ENCODE measurements at places on chromosomes 11 and 22.

- H3K4me1 ChIP-seq = no peaks in the 10 kb centered on the region
- H3K4me3 ChIP-seq = no peak overlapping the region
- H3K36me3 ChIP-seq = no peaks in the 10 kb centered on the region
- no peaks in the 10 kb centered on the region for H3K27me3 ChIP-seq
- DNase-seq = no peak
These were observed 171.7 kb downstream of the DBX1 start for GRCh38 chr11:19988598-19988997.

DNA sequence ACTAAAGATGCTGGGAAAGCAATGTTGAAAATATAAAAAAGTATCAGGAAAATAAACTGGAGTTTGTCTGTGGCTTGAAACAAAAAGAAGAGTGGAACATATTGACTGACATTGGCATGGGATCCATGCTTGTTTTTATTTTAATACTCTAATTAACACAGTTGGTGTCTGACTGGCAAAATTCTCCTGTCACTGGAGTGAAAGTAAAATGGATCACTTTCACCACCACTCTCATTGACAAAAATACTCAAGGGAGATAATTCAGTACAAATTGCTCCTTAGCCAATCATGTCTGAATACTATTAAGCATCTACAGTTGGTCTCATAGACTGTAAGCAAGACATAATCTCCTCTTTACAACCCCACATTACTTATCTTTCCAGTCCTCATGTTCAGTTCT, 101.8 kb downstream of the DCDC1 start:
- H3K27me3 ChIP-seq = no peaks in the 10 kb centered on the region
- no peaks in the 10 kb centered on the region for H3K4me1 ChIP-seq
- no peak overlapping the region for H3K4me3 ChIP-seq

DNA sequence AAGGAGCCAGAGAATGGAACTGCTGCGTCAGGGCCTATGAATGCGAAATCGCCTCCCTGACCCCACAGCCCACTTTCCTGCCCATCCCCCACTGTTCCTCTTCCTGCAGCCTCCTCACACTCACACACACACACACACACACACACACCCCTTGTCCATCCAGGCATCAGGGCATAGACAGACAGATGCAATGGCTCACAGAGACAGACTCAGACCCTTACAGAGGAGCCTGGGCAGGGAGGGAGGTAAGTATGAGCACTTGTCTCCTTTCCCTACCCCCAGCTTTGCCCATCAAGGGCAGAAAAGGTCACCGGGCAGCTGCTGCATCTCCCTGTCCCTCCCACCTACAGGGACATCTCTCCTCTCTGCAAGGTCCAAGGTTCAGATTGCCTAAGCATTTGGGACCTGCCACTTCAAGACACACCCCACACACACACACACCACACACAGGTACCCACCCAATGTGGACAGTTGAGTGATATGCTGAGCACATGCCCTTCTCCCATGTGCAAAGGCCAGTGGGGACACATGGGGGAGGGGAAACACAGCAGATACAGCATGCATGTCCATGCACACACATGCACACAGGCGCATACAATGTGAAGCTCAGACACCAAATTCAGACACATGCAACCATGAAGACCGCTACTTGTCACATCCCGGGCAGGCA, 2.0 kb upstream of the NRXN2 start:
- no peaks in the 10 kb centered on the region for H3K36me3 ChIP-seq
- no peak for DNase-seq
- no peaks in the 10 kb centered on the region for H3K27me3 ChIP-seq
- H3K27ac ChIP-seq = no peak overlapping the region

- no peak overlapping the region for H3K27ac ChIP-seq
- H3K4me1 ChIP-seq = no peaks in the 10 kb centered on the region
- H3K36me3 ChIP-seq = no peaks in the 10 kb centered on the region
- no peaks in the 10 kb centered on the region for H3K27me3 ChIP-seq
- DNase-seq = no peak
- H3K4me3 ChIP-seq = no peak overlapping the region
These were observed 12.9 kb upstream of the CRY2 start for GRCh38 chr11:45834298-45834756.

DNA sequence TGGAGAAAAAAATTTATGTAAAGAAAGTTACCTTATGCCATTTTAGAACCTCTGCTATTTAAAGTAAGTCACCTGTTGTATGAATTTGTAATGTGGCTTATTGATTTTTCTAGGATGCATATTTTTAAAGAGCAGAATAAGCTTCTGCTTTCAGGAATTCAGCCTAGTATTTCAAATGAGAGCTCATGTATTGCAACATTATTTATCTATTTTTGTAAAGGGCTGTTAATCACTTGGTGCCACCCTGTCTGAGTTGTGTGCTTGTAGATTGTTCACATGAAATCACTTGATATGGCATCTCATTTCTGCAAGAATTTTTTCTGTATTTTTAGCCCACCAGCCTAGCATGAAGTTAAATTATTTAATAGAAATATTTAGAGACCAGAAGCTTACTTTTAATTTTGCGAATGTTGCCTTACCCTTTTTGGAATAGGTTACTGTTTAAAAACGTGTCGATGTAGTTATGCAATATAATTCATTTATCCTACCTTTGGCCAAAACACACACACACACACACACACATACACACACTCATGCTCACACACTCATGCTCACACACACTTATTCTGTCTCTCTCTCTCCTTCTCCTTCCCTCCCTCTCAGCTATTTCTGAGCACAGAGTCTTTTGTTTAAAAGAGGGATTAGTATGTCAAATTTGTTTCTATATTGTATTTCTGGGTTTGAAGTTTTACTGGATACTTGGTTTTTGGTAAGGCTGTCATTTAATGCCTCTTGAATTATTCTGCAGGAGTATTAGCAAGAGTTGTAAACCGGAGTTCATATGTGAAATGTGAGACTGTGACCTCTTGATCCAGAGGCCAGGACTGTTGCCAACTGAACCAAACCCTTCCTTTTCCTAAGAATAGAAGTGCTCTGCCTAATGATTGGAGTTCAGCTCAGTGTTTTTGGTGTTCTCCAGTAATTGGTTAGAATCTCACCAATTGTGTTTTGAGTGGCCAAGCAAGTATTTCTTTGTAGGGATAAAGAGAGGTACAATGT, 34.4 kb downstream of the YAP1 start:
- no peaks in the 10 kb centered on the region for H3K36me3 ChIP-seq
- no peak overlapping the region for H3K27ac ChIP-seq
- no peak overlapping the region for H3K4me3 ChIP-seq
- no peaks in the 10 kb centered on the region for H3K27me3 ChIP-seq

- H3K27ac ChIP-seq = peak overlapping the region; percentile 40
- H3K27me3 ChIP-seq = no peaks in the 10 kb centered on the region
- peaks cover 10% of the 10 kb centered on the region for H3K4me1 ChIP-seq
- DNase-seq = peak; percentile 88
These were observed 589 bp upstream of the GNAZ start for GRCh38 chr22:23069502-23070357.

GRCh38 chr22:45960477-45961386, 16.2 kb downstream of the WNT7B start:
- no peaks in the 10 kb centered on the region for H3K36me3 ChIP-seq
- no peak for DNase-seq
- no peaks in the 10 kb centered on the region for H3K4me1 ChIP-seq
- no peaks in the 10 kb centered on the region for H3K27me3 ChIP-seq
- no peak overlapping the region for H3K4me3 ChIP-seq
- no peak overlapping the region for H3K27ac ChIP-seq

GRCh38 chr11:8681837-8682302, 595 bp downstream of the TRIM66 start:
- H3K36me3 ChIP-seq = peaks cover 36% of the 10 kb centered on the region
- peaks cover 17% of the 10 kb centered on the region for H3K4me1 ChIP-seq
- no peaks in the 10 kb centered on the region for H3K27me3 ChIP-seq
- peak overlapping the region; percentile 99 for H3K27ac ChIP-seq
- peak overlapping the region; percentile 73 for H3K4me3 ChIP-seq

DNA sequence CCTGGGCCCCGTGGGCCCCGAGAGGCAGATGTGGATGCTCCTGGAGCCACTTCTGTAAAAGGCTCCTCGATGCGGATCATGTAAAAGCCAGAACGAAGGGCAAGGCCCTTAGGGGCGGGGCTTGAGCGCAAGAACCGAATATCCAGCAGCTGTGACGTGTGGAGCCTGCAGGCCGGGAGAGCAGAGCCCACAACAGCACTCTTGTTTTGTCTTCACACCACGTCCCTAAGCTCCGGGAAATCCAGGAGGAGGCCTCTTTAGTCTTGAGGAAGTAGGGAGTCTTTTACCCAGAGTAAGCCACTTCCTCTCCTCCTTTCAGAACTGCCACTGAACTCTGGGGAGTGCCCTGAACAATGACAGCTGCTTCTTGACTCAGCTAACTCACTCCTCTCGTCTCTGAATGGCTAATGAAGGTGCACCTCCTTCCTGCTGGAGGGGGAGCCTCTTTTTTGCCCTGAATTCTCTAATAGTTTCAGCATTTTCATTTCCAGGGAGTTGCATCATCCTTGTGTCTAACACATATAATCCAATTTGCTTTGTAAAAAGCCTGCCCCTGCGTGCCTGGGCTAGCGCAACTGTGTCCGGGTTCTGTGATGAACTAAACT, 12.5 kb downstream of the L3MBTL2 start:
- H3K36me3 ChIP-seq = peaks cover 64% of the 10 kb centered on the region
- peak overlapping the region; percentile 47 for H3K27ac ChIP-seq
- no peaks in the 10 kb centered on the region for H3K27me3 ChIP-seq
- H3K4me3 ChIP-seq = no peak overlapping the region
- H3K4me1 ChIP-seq = peaks cover 14% of the 10 kb centered on the region

DNA sequence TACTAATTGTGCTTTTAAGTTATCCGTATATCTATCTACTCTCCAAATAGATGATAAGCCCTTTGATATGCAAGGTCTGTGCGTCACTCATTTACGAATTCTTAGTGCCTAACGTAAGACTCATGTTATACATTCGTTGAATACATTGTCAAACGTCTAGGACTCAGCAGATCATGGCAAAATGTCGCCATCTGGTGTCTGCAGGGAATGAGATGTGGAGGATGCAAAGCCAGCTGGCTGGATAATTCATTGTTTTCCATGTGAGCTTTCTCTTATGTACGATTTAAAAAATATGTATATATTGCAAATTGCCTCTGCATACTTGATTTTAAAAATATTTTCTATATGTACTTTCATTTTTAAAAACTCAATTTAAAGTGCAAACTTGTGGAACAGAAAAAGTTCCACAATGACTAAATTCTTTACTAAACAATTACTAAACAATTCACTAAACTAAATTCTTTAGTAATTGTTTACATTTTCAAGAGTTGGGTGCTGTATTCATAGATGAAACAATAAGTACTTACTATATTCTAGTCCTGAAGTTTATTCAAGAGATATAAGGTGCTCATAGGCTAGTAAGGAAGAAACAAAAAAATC, 33.8 kb downstream of the ZNF202 start:
- H3K27me3 ChIP-seq = no peaks in the 10 kb centered on the region
- DNase-seq = peak; percentile 38

DNA sequence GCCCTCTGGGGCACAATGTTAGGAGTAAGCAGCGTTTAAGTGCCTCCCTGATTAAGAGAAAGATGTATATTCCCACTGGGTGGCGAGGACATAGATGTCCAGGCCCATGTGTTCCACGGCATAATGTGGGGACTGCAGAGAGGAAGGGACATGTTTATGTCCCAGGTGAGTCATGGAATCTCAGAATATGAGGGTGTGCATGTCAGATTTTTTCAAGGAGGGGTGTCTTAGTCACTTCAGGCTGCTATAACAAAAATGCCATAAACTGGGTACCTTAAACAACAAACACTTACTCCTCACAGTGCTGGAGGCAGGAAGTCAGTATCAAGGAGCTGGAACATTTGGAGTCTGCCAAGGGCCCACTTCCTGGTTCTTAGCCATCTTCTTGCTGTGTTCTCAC, 55.1 kb downstream of the BCR start:
- H3K4me1 ChIP-seq = peaks cover 12% of the 10 kb centered on the region
- H3K36me3 ChIP-seq = no peaks in the 10 kb centered on the region
- H3K27ac ChIP-seq = no peak overlapping the region
- no peaks in the 10 kb centered on the region for H3K27me3 ChIP-seq
- no peak overlapping the region for H3K4me3 ChIP-seq

DNA sequence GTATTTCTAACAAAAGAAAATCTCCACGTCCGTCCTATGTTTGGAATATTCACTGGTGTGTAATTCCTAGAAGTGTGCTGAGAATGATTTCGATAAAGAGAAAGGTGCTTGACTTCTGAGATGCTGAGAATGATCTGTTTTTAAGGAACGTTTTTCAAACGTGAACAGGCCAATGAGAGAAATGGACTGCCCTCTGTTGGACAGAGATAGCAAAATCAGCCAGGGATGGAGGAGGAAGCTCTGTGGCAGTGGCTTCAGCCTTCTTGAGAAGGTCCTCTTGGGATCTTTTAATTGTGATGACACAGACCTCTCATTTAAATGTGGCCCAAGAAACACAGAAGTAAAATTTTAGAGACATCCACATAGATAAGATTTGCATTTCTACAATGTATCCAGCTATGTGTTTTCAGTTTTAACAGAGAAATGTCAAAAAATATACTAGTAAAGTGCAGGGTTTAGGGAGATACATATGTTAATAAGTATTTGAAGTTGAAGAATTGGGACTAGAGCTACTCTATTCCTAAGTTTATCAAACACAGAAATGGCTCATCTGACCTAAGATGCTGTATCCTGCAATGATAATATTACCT, 84.0 kb upstream of the RCN1 start:
- no peaks in the 10 kb centered on the region for H3K27me3 ChIP-seq
- H3K36me3 ChIP-seq = no peaks in the 10 kb centered on the region
- no peaks in the 10 kb centered on the region for H3K4me1 ChIP-seq
- no peak overlapping the region for H3K27ac ChIP-seq
- DNase-seq = no peak
- no peak overlapping the region for H3K4me3 ChIP-seq

GRCh38 chr11:8683115-8683807, 669 bp downstream of the RPL27A start:
- no peaks in the 10 kb centered on the region for H3K27me3 ChIP-seq
- peaks cover 11% of the 10 kb centered on the region for H3K36me3 ChIP-seq
- H3K4me3 ChIP-seq = peak overlapping the region; percentile 73
- H3K27ac ChIP-seq = peak overlapping the region; percentile 99
- DNase-seq = no peak
- H3K4me1 ChIP-seq = peaks cover 17% of the 10 kb centered on the region

- no peaks in the 10 kb centered on the region for H3K36me3 ChIP-seq
- H3K4me3 ChIP-seq = no peak overlapping the region
- H3K27me3 ChIP-seq = no peaks in the 10 kb centered on the region
- no peak overlapping the region for H3K27ac ChIP-seq
These were observed 3.9 kb upstream of the NCR3LG1 start for GRCh38 chr11:17347676-17348075.

DNA sequence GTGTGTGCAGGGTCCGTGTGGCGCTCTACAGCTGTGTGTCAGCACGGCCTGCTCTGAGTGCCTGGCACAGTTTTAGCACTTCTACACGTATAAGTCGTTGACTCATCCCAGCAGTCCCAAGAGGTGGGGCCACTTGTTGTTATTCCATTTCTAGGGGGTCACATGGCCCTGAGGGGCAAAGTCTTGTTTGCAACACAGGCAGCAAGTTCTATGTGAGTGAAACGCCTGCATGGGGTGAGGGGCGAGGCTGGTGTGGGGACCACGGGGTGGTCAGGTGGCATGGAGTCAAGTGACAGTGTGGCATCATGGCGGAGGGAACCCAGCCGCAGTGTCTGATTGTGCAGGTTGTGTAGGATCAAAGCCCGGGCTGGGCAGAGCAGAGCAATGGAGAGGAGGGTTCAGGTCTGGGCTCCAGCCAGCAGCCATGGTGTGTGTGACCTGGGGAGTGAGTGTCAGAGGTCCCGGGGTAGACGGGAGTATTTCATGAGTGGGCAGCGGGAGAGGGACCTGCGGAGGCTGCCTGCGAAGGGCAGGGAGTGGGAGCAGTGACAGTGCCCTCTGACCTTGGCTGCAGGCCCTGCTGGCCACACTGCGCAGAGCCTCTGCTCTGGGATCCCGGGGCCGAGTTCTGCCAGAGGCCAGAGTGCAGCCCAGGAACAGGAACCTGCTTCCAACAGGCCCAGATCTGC, 27.9 kb downstream of the SHANK3 start:
- no peaks in the 10 kb centered on the region for H3K36me3 ChIP-seq
- H3K27ac ChIP-seq = no peak overlapping the region
- no peak overlapping the region for H3K4me3 ChIP-seq
- no peak for DNase-seq
- no peaks in the 10 kb centered on the region for H3K27me3 ChIP-seq
- no peaks in the 10 kb centered on the region for H3K4me1 ChIP-seq

All from naive thymus-derived CD4-positive, alpha-beta T cell (primary cell).